ENCODE measurements at places on chromosomes 2 and 18.

DNA sequence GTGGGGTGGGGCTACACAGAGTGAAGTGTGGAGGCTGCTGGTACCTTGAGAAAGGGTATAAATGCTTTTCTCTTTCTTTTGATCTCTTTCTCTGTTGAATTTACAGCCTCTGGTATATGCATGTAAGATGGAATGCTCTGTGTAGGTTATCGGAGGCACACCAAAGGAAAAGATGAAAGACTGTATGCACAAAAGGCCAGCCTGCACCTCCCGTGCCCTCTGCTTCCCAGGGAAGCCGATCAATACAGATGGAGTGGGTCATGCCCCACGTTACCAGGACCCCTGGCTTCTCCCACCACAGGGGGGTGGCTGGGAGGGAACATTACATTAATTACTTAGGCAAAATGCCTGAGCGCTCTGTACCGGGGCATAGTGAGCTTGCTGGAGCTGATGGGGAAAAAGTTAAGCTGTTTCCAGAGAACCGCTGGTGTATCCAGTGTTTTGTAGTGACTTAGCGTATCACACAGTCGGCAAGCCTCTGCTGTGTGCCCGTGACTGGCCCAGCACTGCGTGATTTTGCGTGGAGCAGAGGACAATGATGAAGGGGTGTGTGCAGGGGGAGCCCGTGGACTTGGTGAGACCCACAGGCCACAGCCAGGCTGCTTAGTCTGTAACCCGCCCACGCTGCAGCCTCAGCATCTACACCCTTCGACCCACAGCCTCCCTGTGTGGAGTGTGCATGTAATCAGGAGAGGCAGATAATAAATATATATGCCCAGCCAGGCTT, 8.0 kb downstream of the ALLC start:
- no peak overlapping the region for H3K4me3 ChIP-seq
- peaks cover 2% of the 10 kb centered on the region for H3K27me3 ChIP-seq
- H3K36me3 ChIP-seq = no peaks in the 10 kb centered on the region
- no peak overlapping the region for H3K27ac ChIP-seq
- no peak for DNase-seq

DNA sequence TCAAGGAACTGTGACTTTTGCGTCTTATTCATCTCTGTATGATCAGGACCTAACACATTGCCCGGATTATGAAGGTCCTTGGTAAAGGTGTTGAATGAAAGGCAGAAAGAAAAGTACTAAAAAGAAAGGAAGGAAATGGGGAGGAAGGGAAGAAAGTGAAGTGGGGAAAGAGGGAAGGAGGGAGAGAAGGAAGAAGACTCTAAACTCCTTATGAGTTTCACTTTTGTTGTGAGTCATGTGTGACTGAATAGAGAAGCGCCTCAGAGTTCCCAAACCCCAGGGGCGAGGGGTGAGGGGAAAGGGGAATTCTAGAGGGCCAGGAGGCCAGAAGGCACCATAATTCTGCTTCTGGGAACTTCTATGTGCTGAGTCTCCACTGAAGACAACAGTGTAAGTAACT, 30.9 kb upstream of the OSBPL6 start:
- no peaks in the 10 kb centered on the region for H3K36me3 ChIP-seq
- H3K4me3 ChIP-seq = no peak overlapping the region
- peaks cover 4% of the 10 kb centered on the region for H3K27me3 ChIP-seq
- H3K27ac ChIP-seq = no peak overlapping the region

- no peak overlapping the region for H3K27ac ChIP-seq
- peaks cover 11% of the 10 kb centered on the region for H3K36me3 ChIP-seq
- H3K4me1 ChIP-seq = no peaks in the 10 kb centered on the region
- no peaks in the 10 kb centered on the region for H3K27me3 ChIP-seq
These were observed 66.7 kb downstream of the PTPN4 start for GRCh38 chr2:119826370-119826961.

GRCh38 chr2:216431531-216431856, 19.2 kb downstream of the SMARCAL1 start:
- H3K27ac ChIP-seq = no peak overlapping the region
- no peaks in the 10 kb centered on the region for H3K27me3 ChIP-seq
- H3K36me3 ChIP-seq = peaks cover 76% of the 10 kb centered on the region
- no peaks in the 10 kb centered on the region for H3K4me1 ChIP-seq
- DNase-seq = no peak
- H3K4me3 ChIP-seq = no peak overlapping the region

DNA sequence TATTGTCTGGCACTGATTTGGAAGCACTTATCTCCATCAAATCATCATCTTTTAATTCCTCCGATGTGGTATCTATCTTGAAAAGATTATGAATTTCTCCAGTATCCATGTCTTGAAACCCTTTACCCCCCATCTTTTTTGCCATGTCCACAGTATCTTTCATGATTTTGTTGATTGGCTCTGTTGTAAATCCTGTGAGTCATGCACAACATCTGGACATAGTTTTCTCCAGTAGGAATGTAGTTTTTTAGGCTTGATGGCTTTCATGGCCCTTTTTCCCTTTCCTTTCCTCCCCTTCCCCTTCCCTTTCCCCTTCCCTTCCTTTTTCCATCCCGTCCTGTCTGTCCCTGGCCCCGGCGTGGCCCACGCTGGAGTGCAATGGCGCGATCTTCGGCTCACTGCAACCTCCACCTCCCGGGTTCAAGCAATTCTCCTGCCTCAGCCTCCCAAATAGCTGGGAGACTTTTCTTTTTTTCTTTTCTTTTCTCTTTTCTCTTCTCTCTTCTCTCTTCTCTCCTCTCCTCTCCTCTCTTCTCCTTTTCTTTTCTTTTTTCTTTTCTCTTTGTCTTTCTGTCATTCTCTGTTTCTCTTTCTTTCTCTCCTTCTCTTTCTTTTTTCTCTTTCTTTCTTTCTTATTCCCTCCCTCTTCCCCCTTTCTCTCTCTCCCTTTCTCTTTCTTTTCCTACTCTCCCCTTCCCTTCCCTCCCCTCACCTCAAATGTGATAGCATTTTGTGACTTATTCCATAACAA, 18.4 kb upstream of the ZNF638 start:
- H3K27ac ChIP-seq = no peak overlapping the region
- no peaks in the 10 kb centered on the region for H3K4me1 ChIP-seq
- no peak for DNase-seq
- H3K27me3 ChIP-seq = peaks cover 8% of the 10 kb centered on the region
- H3K4me3 ChIP-seq = no peak overlapping the region
- H3K36me3 ChIP-seq = no peaks in the 10 kb centered on the region

- no peak for DNase-seq
- H3K4me1 ChIP-seq = no peaks in the 10 kb centered on the region
- H3K27me3 ChIP-seq = no peaks in the 10 kb centered on the region
- H3K27ac ChIP-seq = no peak overlapping the region
- H3K36me3 ChIP-seq = no peaks in the 10 kb centered on the region
These were observed 879.9 kb upstream of the CDH2 start for GRCh38 chr18:29056800-29057199.

DNA sequence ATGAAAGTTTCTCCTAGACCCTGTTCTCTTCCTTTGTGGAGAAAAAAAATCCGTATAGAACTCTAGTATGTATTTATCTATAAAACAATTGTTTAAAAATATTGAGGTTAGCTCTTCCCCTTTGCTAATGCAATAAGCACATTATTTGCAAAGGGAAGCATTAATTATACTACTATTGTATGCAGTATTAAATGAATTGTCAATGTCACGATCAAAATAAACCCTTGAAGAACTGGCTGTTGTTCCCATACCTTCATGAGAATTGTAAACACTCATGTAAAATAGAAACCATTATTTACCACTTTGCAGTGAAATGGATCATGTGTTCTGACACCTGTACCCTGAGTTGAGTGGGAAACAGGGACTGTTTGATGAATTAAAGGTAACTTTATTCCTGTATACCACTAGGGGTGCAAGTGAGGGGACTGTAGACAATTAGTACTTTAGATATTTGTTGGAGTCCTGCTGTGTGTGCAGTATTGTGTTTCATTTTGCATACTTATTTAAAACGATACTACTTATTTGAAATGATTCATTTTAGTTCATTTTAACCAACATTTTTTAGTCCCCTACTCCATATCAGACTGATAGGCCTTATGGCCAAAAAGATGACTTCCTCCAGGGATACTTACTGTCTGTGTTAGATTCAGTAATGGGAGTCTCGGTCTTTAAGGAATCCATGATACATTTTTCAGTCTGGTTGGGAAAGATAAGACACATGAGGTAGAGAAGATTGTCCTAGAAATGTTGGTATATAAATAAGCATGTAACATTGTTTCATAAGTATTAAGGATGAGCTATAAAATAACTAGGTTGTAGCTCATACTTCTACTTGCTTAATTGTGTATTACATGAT, 7.9 kb downstream of the PKP4 start:
- no peak overlapping the region for H3K4me3 ChIP-seq
- no peaks in the 10 kb centered on the region for H3K27me3 ChIP-seq
- H3K36me3 ChIP-seq = no peaks in the 10 kb centered on the region
- DNase-seq = no peak
- peaks cover 2% of the 10 kb centered on the region for H3K4me1 ChIP-seq

- no peaks in the 10 kb centered on the region for H3K36me3 ChIP-seq
- no peaks in the 10 kb centered on the region for H3K4me1 ChIP-seq
- no peak overlapping the region for H3K4me3 ChIP-seq
- no peaks in the 10 kb centered on the region for H3K27me3 ChIP-seq
- H3K27ac ChIP-seq = no peak overlapping the region
These were observed 67.1 kb upstream of the YWHAQ start for GRCh38 chr2:9697909-9698308.

DNA sequence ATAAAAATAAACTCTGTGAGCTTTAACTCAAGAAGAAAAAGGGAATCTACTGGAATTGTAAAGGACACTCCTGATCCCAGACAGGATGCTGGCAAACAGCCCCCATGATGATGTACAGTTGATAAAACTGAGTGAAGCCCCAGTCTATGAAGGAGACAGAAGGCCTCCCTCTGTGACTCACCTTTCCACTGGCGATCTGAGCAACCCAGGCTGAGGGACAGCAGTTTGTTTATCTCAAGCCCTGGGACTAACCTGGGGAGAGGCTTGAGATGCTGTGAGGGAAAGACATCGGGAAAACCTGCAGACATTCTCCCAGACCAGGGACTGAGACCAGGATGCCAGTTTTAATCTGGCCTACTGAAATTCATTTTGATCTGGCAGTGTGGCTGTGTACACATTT, 104.5 kb upstream of the CDH2 start:
- DNase-seq = no peak
- H3K4me1 ChIP-seq = no peaks in the 10 kb centered on the region
- H3K36me3 ChIP-seq = no peaks in the 10 kb centered on the region
- H3K27ac ChIP-seq = no peak overlapping the region
- no peak overlapping the region for H3K4me3 ChIP-seq

GRCh38 chr2:38697116-38697840, 31.4 kb downstream of the GALM start:
- no peaks in the 10 kb centered on the region for H3K27me3 ChIP-seq
- no peak overlapping the region for H3K4me3 ChIP-seq
- H3K27ac ChIP-seq = no peak overlapping the region
- H3K4me1 ChIP-seq = no peaks in the 10 kb centered on the region
- no peaks in the 10 kb centered on the region for H3K36me3 ChIP-seq

GRCh38 chr2:15494877-15495276, 66.3 kb downstream of the NBAS start:
- no peaks in the 10 kb centered on the region for H3K4me1 ChIP-seq
- no peak overlapping the region for H3K4me3 ChIP-seq
- H3K27ac ChIP-seq = no peak overlapping the region
- no peak for DNase-seq
- no peaks in the 10 kb centered on the region for H3K27me3 ChIP-seq
- H3K36me3 ChIP-seq = peaks cover 13% of the 10 kb centered on the region

DNA sequence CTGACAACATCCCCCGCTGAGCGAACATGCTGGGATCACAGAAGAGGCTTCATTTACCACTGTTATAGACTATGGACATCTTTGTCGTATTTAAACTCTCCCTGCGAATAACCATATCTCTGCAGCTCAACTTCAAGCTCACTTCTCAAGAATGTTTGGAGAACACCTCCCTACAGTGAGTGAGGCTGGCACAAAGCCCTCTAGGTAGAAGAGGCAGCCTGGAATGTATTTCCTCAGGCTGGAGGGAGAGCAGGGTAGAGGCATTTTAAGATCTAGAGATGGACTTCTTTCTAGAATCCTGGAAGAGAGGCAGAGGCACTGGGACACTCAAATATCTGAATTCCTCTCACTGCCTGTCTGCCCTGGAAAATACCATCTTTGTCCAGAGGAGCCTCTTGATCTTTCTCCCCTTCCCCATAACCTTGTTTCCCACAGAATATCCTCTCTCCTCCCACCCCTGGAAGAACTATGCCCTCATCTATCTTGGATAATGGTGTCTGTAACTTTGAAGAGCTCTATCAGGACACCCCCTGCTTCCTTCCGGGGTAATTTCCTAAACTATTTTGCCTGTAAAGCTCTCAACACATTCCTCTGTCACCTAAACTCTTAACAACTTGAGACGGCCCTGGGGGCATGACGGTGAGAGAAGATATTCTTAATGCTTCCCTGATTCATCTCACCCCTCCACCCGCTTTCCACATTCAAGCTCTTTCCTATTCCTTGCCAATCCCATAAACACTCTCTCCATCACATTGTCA, 2.4 kb upstream of the ANTXR1 start:
- H3K27me3 ChIP-seq = peaks cover 5% of the 10 kb centered on the region
- peaks cover 24% of the 10 kb centered on the region for H3K4me1 ChIP-seq
- no peaks in the 10 kb centered on the region for H3K36me3 ChIP-seq
- no peak overlapping the region for H3K27ac ChIP-seq
- no peak for DNase-seq

DNA sequence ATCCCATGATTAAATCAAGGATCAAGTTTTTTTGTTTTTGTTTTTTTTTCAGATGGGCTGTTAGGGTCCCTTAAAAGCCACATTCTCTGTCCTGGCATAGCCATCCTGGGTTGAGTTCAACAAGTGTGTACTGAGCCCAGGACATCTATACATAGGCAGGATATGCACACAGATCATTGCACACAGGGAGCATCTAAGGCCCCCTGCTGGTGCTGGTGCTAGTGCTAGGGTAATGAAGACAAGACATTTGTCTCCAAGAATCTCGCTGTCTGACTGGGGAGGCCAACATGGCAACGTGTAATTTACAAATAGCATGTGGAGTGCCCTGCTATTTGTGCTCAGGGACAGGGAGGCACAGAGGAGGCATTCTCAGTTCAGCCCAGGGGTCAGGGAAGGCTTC, 124.5 kb downstream of the VAPA start:
- no peak overlapping the region for H3K27ac ChIP-seq
- H3K4me1 ChIP-seq = no peaks in the 10 kb centered on the region
- no peak for DNase-seq
- H3K36me3 ChIP-seq = no peaks in the 10 kb centered on the region

- no peak overlapping the region for H3K27ac ChIP-seq
- H3K36me3 ChIP-seq = no peaks in the 10 kb centered on the region
- H3K27me3 ChIP-seq = peaks cover 9% of the 10 kb centered on the region
- no peaks in the 10 kb centered on the region for H3K4me1 ChIP-seq
These were observed 19.2 kb downstream of the ATOH8 start for GRCh38 chr2:85772841-85773491.

GRCh38 chr18:13039806-13040205, 48.6 kb downstream of the CEP192 start:
- no peak overlapping the region for H3K4me3 ChIP-seq
- no peak for DNase-seq
- H3K27ac ChIP-seq = no peak overlapping the region
- H3K4me1 ChIP-seq = no peaks in the 10 kb centered on the region

GRCh38 chr2:7436096-7436906, 519.1 kb downstream of the RNF144A start:
- DNase-seq = no peak
- no peaks in the 10 kb centered on the region for H3K4me1 ChIP-seq
- H3K27me3 ChIP-seq = no peaks in the 10 kb centered on the region
- H3K36me3 ChIP-seq = no peaks in the 10 kb centered on the region
- no peak overlapping the region for H3K4me3 ChIP-seq

- H3K4me3 ChIP-seq = peak overlapping the region; percentile 86
- DNase-seq = no peak
- H3K27me3 ChIP-seq = no peaks in the 10 kb centered on the region
- H3K27ac ChIP-seq = 0 out of 2 replicates have a peak overlapping the region, but pooled peaks have one; percentile 26
- no peaks in the 10 kb centered on the region for H3K36me3 ChIP-seq
These were observed 2.8 kb downstream of the ZCCHC2 start for GRCh38 chr18:62525608-62526007.
